ENCODE measurements at places on chromosomes 13 and 19.

DNA sequence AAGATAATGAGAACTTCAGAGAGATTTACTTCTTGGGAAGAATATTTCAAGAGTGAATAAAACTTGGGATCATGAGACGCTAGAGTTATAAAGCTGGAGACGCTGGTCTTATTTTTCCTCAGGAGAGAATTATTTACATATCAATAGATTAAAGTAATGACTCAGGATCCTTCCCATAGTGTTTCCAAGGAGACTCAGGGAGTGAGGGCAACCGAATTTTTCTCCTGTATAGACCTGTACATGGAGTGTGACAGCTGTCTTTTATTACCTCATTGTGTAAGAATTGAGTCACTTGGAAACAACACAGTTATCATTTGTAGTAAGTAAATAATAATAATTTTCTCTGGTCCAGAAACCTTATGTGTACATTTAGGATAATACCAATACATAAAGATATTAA lies 1905.5 kb downstream of the OLFM4 start:
- DNase-seq, result no peak

GRCh38 chr13:111318386-111318785 lies 2.1 kb upstream of the TEX29 start:
- DNase-seq, result no peak

- no peak for DNase-seq
Measured at GRCh38 chr19:50466706-50467039, 9.6 kb upstream of the EMC10 start.

DNA sequence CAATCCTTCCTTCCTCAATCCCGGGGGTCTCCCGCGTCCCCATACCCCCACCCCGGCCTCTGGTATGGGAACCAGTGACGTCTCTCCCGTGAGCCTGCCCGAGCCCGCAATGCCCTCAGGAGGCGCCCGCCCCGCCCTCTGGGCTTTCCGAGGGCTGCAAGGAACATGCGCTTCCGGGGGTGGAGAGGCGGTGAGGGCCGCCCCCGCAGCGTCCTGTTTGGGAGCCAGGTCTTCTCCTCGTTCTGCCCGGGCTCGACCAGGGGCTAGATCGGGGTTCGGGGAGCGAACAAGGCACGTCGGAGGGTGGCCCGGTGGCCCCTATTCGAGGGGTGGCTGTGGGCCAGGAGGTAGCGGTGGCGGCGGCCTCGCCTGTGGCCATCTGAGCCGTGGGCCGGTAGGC lies 6.6 kb upstream of the TEX101 start:
- no peak for DNase-seq

GRCh38 chr13:78606471-78607408 lies 3.4 kb upstream of the POU4F1 start:
- DNase-seq, result no peak

DNA sequence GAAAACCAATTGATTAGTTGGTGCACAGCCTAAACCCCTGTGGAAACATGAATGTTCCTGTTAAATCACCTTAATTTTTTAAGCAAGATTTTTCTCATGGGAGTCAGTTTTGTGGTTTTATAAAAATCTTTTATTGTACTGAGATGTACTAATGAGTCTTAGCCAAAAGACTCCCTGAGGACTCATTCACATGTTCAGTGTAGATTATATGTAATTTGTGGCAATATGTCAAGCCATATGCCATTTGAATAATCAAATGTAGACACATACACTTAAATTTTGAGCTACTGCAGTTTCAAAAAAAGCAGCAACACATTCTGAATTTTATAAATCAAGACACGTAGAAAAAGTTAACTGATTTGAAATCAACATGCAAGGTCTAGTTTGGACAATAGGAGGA lies 395.2 kb downstream of the MYO16 start:
- no peak for DNase-seq
